ENCODE measurements at places on chromosomes 6 and 20.

DNA sequence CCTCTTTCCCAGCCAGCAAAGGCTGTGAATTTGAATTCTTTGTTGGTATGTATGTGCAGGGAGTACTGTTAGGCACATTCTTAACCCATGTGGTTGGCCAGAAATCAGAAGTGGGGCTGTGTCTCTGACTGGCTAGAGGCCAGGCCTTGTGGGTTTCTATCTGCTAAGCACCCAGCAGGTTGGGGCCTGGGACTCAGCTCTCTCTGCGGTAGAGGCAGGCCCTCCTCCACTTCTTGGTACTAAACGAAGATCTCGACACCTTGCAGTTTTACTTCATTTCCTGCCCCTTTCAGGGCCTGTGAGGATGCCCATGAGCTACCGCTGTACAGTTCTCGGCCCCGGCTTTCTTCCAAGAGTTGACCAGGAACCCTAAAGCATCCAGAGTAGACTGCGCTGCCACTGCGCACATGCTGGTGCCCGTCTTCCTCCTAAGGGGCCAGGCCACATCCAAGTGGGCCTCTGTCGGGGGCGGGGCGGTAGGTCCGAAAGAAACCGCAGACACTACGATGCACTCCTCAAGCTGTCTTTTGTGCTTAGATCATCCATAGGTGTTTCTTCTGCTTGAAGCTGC is 51.1 kb downstream of the TCP11 start:
- no peak for DNase-seq

- no peak for DNase-seq
Observed at GRCh38 chr6:66161546-66162108, 454.6 kb upstream of the EYS start.

DNA sequence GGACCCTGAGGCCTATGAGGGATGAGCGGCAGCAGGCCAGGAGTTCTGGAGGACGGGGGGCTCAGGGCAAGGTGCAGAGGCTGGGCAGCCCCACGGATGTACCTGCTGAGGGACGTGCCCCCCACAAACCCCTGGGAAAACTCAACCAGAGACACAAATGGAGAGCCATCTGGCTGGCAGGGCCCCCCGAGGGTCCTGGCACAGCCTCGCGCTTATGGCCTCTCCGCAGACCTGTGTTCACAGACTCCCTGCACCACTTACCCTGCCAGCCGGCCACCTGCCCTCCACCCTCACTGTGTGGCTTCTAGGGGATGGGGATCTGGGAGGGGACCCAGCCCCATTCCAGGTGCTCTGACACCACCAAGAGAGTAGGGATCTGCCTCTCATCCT is 3.4 kb upstream of the ZBTB46 start:
- no peak for DNase-seq

DNA sequence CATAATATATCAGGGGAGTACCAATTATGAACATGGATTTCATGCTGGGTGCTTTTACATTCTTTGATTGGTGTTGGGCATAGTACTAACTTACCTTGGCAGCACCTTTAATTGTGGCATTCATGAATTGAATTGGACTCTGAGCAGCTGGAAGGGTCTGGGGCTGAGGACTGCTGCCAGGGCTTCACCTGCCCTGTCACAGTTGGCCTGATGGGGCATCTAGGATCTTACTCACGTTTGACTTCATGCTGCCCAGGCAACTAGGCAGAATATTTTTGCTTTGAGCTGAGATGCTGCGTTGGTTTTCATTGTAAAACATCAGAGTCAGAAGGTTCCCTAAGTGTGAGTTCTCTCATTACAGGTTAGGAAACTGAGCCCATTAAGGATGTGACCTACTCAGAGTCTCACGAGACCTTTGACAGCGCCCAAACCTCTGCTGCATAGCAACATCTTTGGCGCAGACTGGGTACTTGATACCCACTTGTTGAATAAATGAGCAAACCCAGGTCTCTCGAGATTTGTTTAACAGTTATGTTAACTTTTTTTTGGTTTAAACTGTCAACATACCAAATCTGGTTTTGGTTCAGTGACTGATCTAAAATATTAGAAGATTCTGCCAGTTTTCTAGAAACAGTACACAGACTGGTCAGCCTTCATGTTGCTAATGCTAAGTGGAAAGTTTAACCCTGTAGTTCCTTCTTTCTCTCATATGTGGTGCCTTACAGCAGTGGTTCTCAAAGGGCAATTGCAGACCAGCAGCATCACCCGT is 104.9 kb downstream of the TCP11 start:
- DNase-seq = no peak

DNA sequence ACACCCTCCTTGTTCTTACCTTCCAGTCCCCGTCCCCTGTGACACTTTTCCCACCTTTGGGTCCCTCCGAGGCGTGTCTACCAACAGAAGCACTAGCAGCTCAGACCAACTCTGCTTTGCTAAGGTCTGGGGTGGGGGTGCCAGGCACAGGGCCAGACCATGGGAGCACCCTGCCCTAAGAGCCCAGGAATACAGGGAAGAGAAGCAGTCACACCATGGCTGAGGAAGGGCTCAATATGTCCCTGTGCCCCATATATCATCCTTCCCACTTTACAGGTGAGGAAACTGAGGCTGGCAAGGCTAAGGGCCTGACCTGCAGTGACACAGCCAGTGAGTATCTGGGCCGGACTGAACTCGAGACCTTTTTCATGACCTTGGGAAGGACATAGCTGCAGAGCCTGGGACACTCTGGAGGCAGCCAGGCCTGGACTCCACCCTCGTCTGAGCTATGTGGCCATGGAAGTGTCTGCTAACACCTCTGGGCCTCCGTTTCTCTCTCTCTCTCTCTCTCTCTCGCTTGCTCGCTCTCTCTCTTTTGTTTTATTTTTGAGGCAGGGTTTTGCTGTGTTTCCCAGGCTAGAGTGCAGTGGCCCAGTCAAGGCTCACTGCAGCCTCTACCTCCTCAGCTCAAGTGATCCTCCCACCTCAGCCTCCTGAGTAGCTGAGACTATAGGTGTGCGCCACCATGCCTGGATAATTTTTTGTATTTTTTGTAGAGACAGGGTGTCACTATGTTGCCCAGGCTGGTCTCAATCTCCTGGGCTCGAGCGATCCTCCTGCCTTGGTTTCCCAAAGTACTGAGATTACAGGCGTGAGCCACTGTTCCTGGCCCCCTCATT is 156.7 kb downstream of the GRM4 start:
- DNase-seq = no peak

GRCh38 chr6:51300510-51300909 is 481.8 kb downstream of the TFAP2B start:
- DNase-seq = no peak

DNA sequence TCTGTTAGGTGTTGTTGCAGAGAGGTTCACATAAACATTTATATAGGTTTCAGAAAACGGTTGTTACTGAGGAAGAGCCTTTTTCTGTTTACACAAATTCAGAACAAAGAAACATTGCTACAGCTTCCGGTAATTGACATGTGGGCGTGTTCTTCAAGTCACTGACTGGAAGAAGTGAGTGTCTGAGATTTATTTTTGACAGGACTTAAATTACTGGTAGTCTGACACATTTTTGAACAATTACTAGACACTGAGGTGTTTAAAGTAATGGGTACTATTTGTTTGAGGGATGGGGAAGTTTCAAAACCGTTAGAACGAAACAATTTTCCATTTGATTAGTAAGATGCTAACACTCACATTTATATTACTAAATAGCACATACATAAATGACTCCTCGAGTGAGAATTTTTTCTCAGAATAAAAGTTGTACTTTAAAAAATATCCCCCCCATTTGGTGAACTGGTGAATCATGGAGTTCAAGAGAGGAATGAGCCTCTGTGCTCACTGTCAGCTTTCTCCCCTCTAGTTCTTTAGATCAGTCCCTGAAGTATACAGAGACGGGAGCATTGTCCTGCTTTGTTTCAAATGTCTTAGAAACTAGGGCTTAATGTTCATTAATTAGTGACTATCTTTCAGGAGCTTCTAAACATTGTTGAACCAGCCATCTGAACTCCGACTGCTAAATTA is 98.7 kb downstream of the TSHZ2 start:
- no peak for DNase-seq

DNA sequence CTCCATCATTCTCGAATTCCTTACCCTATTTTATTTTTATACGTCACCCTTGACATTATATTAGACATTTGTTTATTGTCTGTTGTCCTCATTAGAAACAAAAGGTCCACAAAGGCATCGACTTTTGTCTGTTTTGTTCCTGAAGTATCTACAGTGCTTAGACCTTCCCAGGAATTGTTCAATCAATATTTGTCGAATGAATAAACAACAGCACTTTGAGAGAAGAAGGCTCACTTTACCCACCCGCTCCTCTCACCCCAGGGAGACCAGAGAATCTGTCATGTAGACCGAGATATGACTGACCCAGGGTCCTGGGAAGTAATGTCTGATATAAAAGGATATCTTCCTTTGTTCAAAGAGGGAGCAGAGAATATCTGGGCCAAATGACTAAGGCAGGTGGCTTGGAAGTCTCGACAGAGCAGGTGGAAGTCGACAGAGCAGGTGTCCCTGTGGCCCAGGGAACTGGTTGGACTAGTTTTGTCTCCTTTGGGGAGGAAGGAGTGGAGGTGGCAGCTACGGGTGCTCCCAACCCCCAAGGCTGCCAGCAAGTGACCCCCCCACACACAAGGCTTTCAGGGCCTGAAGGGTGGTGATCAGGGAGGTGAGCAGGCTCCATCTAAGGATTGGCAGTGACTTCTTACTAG is 14.8 kb upstream of the CHMP4B start:
- no peak for DNase-seq

DNA sequence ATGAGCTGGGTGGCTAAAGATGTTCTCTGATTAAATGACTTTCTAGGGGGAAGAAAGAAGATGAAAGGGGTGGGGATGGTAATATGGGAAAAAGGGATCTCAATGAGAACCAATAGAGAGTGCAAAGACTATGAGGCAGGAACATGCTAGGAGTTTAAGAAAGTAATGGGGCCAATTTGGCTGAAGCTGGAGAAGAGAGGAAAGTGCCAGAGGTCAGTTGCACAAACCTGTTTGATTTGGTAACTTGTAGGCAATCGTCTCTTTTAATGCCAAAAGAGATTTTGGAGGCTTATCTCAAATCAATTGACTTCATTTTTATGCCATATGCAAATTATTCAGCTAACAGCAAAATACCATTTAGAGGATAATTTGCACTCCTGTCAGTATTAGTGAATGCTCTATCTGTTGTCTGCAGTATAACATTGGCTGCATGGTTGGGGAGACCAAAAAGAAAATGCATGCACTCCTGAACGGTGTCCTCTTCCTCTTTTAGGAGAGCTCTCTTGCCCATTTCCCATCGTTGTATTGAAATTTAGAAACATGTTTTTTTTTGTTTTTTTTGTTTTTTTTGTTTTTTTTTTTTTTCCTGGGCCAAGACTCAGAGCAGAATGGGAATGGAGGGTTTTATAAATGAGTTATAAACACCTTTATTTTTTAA is 193.9 kb downstream of the BTBD3 start:
- DNase-seq = no peak

GRCh38 chr6:30903236-30903635 is 4.8 kb upstream of the GTF2H4 start:
- no peak for DNase-seq

- DNase-seq = no peak
Observed at GRCh38 chr6:151136141-151136755, 103.5 kb upstream of the AKAP12 start.

GRCh38 chr6:24489881-24490280 is 503 bp upstream of the GPLD1 start:
- DNase-seq = no peak

DNA sequence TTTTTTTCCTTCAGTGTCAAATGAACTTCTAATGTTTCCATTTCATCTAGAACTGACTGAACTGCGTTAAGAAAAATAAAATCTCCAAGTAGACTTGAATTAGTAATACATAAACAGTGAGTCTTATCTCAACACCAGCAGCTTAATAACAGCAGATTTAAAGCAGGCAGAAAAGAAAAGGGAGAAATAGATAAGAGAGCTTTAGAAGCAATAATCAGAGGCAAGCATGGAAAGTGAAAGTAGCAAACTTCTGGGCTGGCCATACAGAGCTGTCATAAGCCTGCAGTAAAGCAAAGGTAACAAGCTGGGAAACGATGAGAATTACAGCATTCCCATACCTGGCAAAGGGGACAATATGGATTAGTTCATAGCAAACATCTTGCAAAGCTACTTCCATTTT is 16.9 kb upstream of the ANGPT4 start:
- no peak for DNase-seq

GRCh38 chr6:35477551-35478179 is 9.5 kb downstream of the RPL10A start:
- no peak for DNase-seq

DNA sequence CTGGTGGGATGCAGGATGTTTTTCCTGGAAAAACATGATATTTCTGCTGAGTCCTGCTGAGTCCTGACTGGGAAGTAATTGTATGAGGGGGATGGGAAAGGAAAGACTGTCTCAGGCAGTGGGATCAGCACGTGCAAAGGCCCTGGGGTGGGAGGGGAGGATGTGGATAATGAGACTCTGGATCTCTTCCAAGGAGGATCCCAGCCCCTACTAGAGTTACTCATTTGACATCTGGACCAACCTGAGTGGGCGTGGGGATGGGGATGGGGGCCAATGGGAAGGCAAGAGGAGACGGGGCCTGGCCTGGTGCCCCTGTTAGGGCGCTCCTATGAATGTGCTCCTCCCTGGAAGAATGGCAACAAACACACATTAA is 73.0 kb downstream of the CD40 start:
- no peak for DNase-seq

GRCh38 chr6:41722969-41723529 is 12.4 kb downstream of the TFEB start:
- DNase-seq = no peak

GRCh38 chr20:62276439-62276838 is 26.4 kb upstream of the ADRM1 start:
- no peak for DNase-seq

- no peak for DNase-seq
Observed at GRCh38 chr6:45877970-45878590, 137.6 kb downstream of the CLIC5 start.

GRCh38 chr20:62217913-62218773 is 1.9 kb downstream of the HRH3 start:
- DNase-seq = no peak

- no peak for DNase-seq
Observed at GRCh38 chr6:158073776-158074175, 92.1 kb downstream of the SYNJ2 start.

DNA sequence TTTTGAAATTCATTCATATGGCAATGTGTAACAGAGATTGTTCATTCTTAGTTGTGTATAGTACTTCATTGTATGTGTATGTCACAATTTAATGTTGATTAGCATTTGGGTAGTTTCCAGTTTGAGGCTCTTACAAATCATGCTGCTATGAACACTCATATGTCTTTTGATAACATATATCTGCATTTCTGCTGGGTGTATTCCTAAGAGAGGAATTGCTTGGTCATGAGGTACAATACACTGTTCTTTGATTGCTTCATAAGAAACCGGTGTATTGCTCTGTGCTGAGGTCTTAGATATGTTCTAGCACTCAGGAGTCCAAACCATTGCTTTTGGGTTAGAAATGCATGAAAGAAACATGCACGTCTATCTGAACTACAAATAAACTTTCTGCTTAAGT is 492.9 kb upstream of the JAG1 start:
- no peak for DNase-seq

DNA sequence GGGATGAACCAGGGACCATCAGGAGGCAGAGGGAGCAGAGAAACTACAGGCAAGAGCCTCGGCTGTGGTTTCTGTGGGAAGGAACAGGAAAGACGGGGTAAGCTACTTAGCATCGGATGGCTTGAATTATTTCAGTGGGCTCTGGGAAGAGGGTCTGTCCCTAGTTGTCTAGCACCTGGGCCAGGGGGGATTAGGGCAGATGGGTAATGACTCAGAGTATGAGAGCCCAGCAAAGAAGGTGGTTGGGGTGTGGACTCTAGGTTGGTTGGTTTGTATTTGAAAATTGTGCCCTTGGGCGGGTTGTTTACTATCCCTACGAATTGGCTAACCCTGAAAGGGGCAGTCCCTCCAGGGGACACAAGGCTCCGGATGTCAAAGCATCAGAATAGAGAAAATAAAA is 148.5 kb upstream of the TAB2 start:
- no peak for DNase-seq
